Psoas muscle (tissue), 8 donors: ENCODE measurements at places on chromosomes 1 and 21. TPM values are rescaled to one million over a fixed set of nuclear protein-coding genes. Genes with fewer than 3 reads are reported as not detected.

DNA sequence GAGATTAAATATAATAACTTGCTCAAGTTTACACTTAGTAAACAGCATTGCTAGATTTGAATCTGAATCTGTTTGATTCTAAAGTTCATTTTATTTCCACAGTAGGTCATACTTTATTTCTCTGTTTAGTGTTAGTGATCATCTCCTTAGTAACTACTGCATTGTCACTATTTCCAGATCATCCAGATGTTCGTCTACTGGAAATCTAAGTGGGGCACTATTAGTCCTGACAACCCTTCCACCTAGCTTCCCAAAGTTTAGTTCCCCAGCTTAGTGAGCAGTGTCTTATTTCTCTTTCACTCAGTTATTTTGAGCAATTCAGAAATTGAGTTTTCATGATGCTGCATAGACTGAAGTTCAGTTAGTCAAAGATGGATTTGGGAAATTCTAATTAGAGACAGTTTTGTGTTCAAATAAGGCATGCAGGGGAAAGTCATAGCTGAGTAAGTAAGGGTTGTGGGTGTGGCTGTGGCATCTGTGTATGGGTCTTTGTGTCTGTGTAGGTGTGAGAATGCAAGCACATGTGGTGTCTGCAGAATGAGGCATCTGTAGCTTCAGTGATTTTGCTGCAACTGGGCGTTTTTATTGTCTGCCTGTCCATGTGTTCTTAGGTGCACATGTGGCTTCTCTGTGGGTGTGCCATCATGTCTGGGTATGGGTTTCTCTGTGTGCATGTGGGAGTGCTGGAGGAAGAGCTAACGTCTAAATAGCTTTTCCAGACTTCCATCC, 107.3 kb downstream of the NTMT2 start:
- no peak for DNase-seq

GRCh38 chr1:39895731-39896480, 5.8 kb downstream of the MYCL start:
- no peak for DNase-seq

DNA sequence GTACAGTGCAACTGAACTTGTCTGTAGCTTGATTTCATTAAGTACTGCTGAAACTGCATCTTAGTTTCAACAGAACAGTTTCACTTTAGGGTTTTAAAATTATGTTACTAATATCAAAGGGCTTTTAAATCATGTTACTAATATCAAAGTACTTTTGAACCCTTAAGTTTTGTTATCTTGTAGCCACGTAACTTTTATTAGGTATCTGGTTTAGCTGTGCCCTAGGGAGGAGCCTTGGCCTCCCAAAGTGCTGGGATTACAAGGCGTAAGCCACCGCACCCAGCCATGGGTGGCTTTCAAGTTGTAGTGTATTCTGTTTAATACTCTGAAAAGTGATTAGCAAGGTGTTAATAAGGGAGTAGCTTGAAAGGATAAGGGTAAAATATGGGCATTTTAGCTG, 2.0 kb downstream of the KDM4A start:
- no peak for DNase-seq

GRCh38 chr1:159066108-159066507, 10.5 kb downstream of the AIM2 start:
- no peak for DNase-seq

DNA sequence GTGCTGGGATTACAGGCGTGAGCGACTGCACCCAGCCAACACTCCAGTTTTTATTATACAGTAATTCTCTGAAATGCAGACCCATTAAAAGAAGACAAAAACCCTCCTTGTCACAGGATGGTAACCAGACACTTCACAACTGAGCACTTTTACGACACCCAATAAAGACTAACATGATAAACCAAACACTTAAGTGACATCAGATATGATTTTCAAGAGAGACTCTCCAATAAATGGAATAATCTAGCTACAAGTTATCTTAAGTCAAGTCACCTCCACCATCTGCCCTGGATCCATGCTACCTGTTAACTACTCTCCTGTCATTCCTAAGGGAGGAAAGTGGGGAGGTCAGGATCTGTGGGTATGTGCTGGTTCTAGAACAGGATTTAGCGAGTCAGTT, 5.6 kb downstream of the GNG12 start:
- no peak for DNase-seq

DNA sequence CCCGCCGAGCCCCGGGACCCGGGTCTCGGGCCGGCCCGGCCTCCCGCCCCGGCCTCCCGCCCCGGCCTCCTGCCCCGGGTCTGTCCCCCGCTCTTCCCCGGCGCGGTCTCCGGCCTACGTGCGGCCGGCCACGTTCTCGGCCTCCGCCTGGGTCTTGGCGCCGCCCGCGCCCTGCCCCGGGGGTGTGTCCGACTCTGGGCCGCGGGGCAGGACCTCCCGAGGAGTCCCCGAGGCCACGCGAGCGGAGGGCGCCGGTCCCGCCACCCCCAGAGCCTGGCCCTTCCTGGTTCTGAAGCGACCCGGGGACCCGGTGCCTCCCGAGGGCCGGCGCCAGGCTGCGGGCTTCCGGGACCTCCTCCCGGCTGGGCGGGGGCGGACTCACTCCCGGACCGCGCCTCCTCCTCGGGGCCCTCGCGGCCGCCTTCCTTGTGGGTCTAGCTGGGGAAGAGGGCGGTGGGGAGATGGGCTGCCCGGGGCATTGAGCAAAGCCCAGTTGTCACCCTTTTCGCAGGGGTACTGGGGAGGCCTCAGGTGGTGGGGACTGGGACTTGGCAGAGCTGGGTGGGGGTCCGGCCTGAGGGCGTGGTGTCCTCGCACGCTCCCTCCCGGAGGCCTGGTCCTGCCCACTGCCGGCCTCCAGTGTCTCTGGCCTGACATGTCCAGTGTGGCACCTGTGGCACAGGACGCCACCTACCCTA, 558 bp downstream of the PFKL start:
- DNase-seq, result peak; percentile 81

Gene LRRC71
- total RNA-seq, result not detected

DNA sequence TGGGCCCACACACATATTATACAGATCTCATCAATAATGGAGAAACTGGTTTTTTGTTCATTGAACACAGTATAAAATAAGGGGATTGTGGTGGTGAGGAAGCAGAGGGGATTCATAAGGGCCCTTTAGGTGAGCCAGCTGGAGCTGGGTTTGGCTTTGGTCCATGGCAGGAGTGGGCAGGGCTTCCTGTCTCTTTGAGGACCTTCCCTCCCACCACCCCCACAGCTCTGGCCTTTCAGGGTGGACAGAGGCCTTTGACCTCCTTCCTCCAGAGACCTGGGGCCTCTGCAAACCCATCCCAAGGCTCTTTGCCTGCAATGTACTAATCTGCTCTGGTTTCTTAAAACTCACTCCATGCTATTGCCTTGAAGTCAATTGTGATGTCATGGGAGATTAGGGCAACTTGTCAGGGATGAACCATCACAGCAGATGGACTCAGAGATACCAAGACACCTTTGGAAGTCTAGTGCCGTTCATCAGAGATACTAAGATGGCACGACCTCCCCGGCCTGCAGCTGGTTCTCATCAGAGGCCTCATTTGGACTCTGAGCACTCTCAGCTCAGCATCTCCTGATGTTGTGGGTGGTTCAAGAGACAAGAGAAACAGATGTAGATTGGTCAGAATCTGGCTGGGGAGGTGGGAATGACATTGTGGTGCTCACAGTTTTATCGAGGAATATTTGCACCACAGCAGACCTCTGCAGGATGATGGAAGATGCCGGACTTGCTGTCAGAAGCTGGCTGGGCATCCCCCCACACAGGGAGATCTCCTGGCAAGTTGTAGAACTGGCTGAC, 37.9 kb downstream of the LHX4 start:
- no peak for DNase-seq

GRCh38 chr1:85330214-85330631, 53.8 kb upstream of the BCL10 start:
- DNase-seq, result no peak

Gene CELA3B
- total RNA-seq, result 0.42 TPM

Gene FABP3
- 467 TPM for total RNA-seq

GRCh38 chr1:7253118-7253480, 467.8 kb downstream of the CAMTA1 start:
- no peak for DNase-seq

Gene PPFIA4
- total RNA-seq, result 29.1 TPM

Gene F11R
- total RNA-seq, result 13.8 TPM

Gene CEP350
- total RNA-seq, result 61.7 TPM

Gene OR6N1
- total RNA-seq, result not detected

- peak; percentile 64 for DNase-seq
These were observed at the start of gene COL18A1 for GRCh38 chr21:45404730-45405270. TSS of gene COL18A1 (plus strand) at chr21:45405165. CDS start at chr21:45405231, 66 bp downstream.

Gene USP21
- total RNA-seq, result 13.4 TPM

Gene FAM131C
- not detected for total RNA-seq
